ENCODE measurements at places on chromosomes 3 and 15.

GRCh38 chr3:48057521-48057920 lies 41.3 kb upstream of the MAP4 start:
- DNase-seq: no peak

DNA sequence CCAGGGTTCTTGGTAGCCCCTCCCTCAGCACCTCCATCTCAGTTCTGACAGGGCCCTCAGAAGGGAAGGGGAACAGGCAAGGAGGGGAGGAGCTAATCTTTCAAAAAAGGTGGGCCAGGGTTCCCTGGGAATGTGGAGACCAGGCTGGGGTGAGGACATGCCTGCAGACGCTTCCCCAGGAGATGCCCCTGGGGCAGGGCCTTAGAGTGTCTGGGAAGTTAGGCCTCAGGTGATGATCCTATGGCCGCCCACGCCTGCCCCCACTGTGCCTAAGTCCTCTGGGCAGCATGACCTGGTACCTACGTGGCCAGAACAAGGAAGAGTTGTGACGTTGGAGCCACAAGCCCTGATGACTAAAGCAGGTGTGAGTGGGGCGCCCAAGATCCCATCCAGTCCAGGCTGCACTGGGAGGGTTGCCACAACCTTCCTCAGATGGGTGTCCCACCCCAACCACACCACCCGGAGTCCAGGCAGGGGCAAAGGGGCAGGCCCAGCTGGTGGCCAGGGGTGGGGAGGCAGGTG lies 3.9 kb upstream of the SEMA3B start:
- no peak for DNase-seq

DNA sequence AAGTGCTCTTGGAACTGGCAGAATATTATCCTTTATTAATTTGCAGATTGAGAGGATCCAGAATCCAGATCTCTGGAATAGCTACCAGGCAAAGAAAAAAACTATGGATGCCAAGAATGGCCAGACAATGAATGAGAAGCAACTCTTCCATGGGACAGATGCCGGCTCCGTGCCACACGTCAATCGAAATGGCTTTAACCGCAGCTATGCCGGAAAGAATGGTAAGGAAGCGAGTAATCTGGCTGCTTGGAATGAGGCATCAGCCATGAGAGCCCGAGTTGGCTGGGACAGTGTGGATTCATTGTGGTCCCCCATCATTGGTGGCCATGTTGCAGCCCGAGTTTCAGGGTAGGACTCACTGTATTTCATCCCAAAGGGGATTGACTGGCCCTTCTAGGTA lies 47.1 kb downstream of the PARP14 start:
- no peak for DNase-seq

- DNase-seq: peak; percentile 6
Measured at GRCh38 chr15:22949074-22949547, 31.1 kb downstream of the CYFIP1 start.

- no peak for DNase-seq
Measured at GRCh38 chr3:126152901-126153694, 27.3 kb downstream of the ALDH1L1 start.

GRCh38 chr3:58072052-58072762 lies 64.0 kb downstream of the FLNB start:
- DNase-seq: no peak

DNA sequence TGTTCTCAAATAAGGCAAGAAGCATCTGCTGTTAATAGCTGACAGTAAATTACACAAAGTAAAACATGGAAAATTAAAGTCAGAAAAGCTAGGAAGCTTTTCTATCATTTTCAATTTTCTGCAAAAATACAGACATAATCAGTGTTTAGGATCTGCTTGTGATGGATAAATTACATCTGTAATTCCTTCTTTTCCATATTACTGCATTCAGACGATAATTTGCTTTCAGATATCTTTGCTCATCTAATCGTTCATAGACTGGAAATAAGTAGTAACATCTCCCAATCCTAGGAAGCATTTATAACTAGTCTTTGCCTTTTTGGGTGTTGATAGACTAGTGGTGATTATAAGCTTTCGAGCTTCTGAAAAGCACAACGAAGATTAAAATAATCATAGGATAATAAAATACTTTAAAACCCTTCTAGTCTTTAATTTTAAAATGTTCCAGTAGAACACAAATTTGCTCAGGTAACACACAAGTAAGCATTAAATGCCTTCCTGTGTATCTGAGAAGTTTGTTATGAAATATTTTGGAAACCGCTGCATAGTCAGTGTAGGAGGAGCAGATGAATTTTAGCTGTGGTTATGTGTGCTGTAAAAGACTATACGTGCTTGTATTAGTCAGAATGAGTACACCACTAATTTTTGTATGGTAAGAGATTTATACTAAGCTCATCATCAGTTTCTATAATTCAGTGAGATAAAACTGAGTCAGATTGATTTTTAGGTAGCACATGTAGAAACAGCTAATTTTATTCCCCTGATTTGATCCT lies 41.0 kb downstream of the MBNL1 start:
- no peak for DNase-seq

DNA sequence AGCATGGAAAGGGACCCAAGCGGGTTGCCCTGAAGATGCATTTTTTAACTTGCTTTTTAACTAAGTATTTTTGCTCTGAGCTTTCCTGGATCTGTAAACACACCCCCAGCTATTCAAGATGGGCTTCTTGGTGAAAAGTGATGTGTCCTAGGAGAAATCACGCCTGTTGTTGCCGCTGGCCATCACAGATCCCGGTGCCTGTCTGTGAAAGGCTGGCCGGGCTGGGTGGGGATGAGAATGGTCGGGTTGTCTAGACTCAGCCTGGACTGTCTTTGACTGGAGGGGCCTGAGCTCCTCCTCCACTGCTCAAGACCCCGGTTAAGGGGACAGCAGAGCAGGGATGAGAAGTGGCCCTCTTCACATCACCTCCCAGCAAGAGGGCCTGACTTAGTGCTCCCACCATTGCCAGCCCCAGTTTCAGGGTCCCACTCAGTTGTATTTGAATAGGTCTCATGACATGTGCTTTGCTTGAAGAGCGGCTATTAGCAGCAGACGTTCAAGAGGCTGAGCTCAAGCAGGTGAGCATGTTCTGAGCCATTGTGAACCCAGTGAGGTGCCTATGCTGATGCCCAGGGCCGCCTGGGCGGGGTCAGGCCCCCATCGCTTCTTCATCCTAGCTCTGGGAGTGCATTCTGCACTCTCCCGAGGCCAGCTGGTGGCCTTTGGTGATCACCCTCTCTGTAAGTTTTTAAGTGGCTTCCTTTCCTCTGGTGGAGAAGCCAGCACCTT lies 79.9 kb downstream of the IGF1R start:
- no peak for DNase-seq

DNA sequence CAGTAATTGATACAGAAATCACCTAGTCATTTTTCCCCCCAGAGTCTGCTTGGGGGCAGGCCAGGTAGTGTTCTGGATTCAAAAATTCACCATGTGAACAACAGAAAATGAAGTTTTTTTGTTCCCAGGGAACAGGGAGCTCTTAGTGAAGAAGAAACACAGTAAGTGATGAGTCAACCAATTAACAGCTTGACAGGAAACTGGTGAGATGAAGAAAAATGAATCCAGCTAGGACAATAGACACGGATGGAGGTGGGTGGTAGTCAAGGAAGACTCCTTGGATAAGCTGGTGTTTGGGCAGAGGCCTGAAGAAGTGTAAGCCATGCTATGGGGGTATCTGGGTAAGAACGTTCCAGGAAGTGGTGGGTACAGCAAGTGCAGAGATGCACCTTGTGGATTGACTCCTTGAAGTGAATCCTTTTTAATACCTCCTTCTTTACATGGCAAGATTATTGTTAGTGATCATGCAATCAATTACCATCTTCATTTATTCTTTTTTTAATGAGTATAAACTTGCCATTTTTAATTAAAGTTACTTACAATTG lies 339.9 kb upstream of the RGMA start:
- no peak for DNase-seq

- DNase-seq: no peak
Measured at GRCh38 chr3:188962253-188963247, 209.2 kb upstream of the TPRG1 start.

DNA sequence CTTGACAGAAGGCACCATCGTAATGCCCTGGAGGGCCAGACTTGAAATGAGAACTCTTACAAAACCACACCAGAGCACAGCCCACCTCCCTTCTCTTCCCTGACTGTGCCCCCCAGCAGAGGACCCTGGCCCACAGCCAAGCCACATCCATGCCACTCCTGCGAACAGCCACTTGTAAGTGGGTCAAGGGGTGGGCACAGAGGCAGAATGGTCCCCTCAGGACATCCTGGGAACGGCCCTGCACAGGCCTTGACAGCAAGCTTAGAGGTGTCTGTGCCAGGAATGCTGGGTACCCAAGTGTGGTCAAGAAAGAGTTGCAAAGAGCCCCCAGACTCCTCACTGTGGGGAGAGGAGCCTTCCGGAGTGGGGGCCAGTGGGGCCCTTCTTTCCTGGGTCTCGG lies 33.3 kb downstream of the HCN4 start:
- no peak for DNase-seq

GRCh38 chr3:58556761-58557221 lies 19.8 kb upstream of the ACOX2 start:
- DNase-seq: no peak

- DNase-seq: no peak
Measured at GRCh38 chr15:92886815-92887214, 13.3 kb upstream of the CHD2 start.

DNA sequence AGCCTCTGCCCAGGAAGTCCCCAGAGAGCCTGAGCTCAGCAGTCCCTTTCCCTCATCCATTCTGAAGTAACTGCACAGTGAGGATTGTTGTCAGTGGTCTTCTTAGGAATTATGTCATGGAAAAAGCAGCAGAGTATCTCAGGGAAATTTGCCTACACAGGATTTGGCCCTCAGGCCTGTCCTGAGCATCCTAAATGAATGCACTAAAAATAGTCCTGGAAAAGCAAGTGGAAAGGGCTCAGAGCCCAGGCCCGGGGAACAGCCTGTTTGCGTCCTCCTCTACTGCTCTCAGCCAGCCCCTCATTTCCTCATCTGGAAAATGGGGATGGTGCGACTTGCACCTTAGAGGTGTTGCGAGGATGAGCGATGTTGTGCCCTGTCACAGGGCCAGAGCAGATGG lies 21.6 kb downstream of the LYSMD4 start:
- no peak for DNase-seq

GRCh38 chr3:126407412-126408044 lies 12.8 kb downstream of the CFAP100 start:
- no peak for DNase-seq

GRCh38 chr15:78049691-78050440 lies 27.6 kb downstream of the TBC1D2B start:
- DNase-seq: peak; percentile 55

- no peak for DNase-seq
Measured at GRCh38 chr3:31170932-31171670, 276.6 kb upstream of the GADL1 start.
